ENCODE measurements at places on chromosomes 11 and 22.

- DNase-seq: no peak
These were observed 4.6 kb downstream of the MOB2 start for GRCh38 chr11:1481861-1482441.

DNA sequence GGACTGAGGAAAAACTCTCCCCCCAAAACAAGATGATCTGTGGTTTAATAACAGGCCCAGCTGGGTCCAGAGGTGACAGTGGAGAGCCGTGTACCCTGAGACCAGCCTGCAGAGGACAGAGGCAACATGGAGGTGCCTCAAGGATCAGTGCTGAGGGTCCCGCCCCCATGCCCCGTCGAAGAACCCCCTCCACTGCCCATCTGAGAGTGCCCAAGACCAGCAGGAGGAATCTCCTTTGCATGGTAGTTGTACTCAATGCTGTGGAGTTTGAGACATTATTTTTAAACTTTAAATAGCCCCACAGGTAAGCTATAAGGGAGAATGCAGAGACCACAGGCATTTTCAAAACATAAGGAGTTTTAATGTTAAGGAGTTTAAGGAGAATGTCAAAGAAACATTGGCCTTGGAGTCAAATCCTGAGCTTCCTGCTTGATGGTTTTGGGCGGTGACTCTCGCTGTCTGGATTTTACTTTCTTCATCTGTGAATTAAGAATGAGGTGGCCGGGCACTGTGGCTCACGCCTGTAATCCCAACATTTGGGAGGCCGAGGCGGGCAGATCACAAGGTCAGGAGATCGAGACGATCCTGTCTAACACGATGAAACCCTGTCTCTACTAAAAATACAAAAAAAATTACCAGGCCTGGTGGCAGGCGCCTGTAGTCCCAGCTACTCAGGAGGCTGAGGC is 6.8 kb downstream of the APOL1 start:
- DNase-seq: no peak

- no peak for DNase-seq
These were observed 4.4 kb downstream of the MAP3K11 start for GRCh38 chr11:65609665-65610064.

DNA sequence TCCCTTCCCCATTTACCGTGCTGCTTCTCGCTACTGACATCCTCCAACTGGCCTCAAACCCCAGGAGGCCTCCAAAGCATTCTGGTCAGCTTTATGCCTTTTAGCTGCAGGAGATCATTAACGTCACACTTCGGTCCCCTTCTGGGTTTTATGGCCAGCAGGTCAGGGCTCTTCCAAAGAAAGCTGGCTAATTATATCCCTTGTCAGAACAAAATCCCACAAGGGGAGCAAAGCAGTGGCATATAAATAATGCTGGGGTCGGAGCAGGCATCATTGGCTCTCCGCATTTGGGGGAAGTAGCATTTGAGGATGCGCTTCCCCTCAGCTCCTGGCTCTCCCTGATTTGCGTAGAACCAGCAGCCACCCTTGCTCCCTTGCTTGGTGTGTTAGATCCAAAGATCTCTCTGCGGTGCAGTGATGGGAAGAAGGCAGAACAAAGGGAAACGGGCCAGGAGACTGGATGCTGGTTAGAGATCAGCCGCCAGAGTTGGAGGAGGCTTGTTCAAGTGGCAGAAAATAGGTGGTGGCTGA is 117.4 kb downstream of the DBX1 start:
- no peak for DNase-seq

DNA sequence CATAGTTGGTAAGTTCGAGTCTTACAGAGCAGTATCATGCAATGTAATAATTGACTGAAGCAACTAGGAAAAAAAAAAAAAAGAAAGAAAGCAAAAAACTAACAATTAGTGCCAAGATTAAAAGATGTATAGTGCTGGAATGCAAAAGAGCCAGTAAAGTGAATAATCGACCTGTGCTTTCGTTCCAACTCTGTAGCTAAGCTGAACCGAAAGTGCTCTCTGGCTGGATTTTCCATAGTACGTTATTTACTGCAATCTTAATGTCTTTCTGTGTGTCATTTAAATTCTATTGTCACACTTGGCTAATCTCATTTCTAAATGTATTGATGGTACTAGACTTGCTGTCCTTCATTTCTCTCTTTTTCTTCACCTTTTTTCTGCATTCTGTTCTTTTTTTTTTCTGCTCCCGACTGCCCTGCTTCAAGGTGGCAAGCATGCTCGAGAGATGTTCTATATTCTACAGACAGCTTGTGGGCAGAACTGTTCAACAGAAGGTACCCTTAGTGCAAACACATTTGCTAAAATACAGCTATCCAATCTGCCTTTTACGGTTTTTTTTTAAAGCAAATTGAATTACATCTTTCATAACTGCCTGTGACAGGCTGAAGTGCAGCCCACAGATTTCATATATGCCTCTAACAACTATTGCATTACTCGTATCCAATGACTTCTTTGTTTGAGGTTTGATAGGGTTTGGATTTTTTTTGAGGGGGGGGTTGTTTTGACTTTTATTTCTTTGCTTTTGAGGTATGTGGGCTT is 204.2 kb upstream of the MTNR1B start:
- no peak for DNase-seq

DNA sequence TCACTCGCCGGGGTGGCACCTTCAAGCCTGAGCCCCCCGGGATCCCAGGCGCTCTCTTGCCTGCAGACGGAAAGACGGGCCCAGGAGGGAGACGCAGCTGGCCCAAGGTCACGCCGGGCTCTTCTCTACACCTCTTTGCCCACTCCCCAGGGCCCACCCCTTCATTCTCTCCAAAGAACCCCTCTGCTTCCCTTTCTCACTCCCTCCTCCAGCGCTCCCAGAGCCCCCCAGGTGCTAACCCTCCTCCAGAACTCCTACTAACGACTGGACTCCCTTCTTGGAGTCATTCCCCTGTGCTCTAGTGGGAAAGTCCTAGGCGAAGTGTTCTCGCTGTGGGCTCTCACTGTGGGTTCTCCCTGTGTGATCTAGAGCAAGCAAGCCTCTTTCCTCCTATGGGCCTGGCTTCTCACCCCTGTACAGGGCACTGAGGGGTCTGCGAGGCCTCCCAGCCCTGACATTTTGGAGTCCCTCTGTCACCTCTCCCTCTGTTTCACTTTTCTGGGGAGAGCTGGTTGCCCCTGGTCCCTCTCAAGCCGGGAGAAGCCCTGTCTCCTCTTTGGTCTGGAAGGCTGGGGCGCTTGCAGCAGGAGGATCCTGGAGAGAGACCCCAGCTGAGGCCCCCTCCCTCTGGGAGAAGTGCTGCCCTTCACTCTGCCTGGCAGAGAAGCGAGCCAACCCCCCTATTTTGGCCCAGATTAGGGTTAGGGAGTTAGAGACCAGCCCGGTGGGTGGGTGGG is 858 bp downstream of the OAF start:
- no peak for DNase-seq

- DNase-seq: no peak
These were observed 553.6 kb downstream of the NTM start for GRCh38 chr11:131924001-131924400.

DNA sequence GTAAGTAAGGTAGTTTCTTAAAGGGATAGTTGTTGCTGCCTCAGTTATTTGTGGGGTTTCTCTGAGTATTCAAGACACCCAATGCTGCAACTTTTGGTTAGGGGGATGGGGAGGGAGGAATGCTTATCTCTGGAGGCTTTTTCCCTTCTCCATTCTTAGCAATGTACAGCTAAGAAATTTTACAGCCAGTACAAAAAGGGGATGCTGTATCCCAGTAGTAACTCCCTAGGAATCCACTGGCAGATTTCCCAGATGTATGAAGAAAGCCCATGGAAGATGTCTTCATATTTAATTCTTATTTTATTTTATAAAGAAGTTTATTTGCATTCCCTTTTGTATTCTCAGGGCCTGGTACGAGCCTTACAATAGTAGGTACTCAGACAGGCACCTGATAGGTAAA is 154.8 kb downstream of the ENTHD1 start:
- no peak for DNase-seq

GRCh38 chr11:20367313-20367948 is 3.9 kb downstream of the HTATIP2 start:
- no peak for DNase-seq

GRCh38 chr11:7272373-7272772 is 20.7 kb downstream of the SYT9 start:
- no peak for DNase-seq

DNA sequence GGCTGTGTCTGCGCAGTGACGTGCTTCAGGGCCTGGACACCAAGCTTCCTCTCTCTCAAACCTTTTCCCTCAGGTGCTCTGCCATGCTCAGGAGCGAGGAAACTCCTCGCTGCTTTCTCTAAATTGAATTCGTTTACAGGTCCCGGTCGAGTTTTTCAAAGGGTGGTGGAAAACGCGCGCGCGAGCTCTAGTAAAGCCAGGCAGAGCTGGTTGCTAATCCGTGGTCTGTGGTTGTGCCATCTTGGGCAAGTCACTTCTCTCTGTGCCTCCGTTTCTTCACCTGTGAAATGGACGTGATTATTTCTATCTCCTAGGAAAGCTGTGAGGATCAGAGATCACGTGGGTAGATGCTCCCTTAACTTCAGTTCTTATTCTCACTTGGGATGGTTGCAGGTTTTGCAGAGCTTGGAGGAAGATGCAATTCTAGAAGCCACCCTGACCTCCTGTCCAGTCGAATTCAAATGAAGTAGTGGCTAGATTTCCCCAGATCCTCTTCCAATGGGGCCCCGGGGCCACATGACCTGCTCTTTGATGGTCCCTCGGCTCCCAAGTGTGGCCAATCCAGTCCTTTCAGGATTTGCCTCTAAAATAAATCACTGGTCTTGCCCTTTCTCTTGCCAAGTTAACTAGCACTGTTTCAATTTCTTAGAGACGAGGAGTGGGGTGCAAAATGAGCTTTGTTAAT is 10.5 kb upstream of the ALX4 start:
- DNase-seq: no peak

- no peak for DNase-seq
These were observed 745.1 kb downstream of the DLG2 start for GRCh38 chr11:84882056-84882455.

DNA sequence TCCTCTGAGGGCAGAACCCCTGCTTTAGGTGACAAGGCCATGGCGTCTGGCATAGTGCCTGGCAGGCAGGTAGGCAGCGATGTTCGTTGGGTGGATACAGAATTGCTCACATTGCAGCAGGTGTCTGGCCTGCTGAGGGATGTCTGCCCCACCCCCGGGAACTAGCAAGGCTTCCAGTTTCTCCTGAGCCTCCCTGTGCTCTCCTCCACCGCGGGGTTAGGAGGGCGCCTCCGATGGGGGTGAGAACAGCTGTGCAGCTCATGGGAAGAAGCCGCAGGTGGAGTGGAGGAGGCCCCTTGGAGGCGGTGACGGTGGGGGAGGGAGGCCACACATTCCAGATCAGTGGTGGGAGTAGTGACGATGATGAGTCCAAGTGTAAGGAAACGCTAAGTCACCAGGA is 48.3 kb upstream of the JAM3 start:
- no peak for DNase-seq

DNA sequence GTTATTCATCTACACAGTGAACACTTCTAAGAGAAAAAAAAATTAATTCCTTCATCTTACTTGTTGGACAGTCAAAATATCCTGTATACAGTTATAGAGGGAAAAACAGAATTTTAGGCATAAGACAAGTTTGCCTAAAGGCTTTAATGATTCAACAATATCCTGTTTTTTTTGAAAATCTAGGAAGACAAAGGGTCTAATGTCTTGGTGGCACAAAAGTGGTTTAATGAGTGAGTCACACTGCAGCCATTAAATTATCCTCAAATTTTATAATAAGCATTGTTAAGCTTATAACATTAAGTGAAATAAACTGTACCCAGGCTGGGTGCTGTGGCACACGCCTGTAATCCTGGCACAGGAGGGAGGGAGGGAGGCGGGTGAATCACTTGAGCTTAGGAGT is 72.9 kb downstream of the GAB2 start:
- no peak for DNase-seq

GRCh38 chr22:32852395-32853251 is 51.1 kb downstream of the TIMP3 start:
- no peak for DNase-seq

DNA sequence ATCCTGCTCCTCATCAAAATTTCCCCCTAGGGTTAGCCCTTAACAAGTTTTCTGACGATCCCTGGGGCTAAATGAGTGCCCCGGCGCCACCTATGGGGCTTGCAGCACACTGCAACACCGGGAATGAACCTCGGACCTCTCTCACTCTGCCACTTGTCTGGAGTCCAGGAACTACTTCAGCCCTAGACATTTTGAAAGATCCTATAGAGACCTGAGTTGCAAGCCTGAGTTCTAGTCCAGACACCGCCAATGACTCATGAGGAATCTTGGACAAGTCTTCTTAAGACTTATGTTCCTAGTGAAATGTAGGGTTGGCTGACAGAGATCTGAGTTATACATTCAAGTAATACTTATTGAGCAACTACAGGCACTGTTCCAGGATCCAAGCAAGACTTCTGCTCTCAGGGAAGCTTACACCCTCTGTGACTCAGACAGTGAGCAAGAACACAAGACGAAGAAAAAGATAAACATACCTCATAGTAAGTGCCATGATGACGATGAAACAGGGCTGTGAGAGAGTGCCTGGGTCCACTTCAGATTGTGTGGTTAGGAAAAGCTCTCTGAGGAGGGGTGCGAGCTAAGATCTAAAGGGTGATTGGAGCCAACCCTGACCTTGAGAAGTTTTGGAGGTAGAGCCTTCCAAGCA is 10.2 kb upstream of the STK33 start:
- DNase-seq: peak; percentile 58

DNA sequence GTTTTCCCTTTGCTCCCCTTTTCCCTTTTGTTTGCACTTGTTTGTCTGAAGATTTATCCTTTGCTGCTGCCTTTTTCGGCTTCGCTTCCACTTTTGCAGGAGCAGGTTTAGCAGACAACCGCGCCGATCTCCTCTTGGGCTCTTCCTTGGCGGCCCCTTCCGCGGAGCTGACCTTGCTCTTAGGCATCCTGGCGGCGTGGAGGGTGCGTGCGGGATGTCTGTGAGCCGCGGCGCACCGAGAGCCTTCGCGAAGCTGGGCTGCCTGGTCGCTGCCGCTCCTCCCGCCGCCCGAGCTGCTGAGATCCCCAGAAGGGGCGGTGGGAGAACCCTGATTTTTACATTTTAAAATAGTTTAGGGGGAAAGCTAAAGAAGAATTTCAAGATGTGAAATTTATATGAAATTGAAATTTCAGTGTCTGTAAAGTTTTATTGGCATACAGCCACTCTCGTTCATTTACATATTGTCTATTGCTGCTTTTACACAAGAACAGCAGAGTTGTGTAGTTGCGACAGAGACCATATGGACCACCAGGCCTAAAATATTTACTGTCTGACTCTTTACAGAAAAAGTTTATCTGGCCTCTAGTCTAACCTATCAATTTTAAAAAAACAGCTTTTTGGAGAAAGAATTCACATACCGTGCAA is 105.2 kb upstream of the RRM1 start:
- DNase-seq: no peak

DNA sequence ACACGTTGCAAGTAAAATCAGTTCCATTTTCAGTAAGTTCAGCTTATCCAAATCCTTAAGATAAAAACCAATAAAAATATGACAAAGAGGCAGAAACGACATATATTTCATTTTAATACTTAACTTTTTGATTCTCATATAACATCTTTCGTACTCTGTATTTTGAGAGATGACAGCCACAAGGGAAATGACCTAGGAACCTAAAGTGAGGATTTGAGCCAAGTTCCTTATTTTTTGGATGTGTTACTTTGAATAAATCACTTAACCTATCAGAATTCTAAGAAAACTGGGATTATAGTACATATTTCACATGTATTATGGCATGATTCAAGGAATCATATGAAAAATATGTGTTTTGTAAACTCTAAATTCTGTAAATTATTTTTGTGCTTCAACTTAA is 143.6 kb upstream of the TRPC6 start:
- DNase-seq: no peak

GRCh38 chr11:103948187-103948763 is 88.2 kb upstream of the DDI1 start:
- no peak for DNase-seq

- no peak for DNase-seq
These were observed 1.2 kb upstream of the ARHGAP20 start for GRCh38 chr11:110713449-110713776.

- no peak for DNase-seq
These were observed 392.3 kb downstream of the TMEM135 start for GRCh38 chr11:87429996-87430395.
